ENCODE measurements at places on chromosomes 12 and 14. TPM values are rescaled to one million over a fixed set of nuclear protein-coding genes. Genes with fewer than 3 reads are reported as not detected.

- H3K27ac ChIP-seq = no peak overlapping the region
- no peaks in the 10 kb centered on the region for H3K4me1 ChIP-seq
- DNase-seq = no peak
- H3K4me3 ChIP-seq = no peak overlapping the region
- no peaks in the 10 kb centered on the region for H3K36me3 ChIP-seq
- peaks cover 10% of the 10 kb centered on the region for H3K27me3 ChIP-seq
These were observed 3.5 kb upstream of the UTP20 start for GRCh38 chr12:101276433-101276832.

- no peak overlapping the region for H3K27ac ChIP-seq
- no peak for DNase-seq
- H3K36me3 ChIP-seq = peaks cover 13% of the 10 kb centered on the region
These were observed 45.5 kb downstream of the TMTC3 start for GRCh38 chr12:88187571-88187970.

DNA sequence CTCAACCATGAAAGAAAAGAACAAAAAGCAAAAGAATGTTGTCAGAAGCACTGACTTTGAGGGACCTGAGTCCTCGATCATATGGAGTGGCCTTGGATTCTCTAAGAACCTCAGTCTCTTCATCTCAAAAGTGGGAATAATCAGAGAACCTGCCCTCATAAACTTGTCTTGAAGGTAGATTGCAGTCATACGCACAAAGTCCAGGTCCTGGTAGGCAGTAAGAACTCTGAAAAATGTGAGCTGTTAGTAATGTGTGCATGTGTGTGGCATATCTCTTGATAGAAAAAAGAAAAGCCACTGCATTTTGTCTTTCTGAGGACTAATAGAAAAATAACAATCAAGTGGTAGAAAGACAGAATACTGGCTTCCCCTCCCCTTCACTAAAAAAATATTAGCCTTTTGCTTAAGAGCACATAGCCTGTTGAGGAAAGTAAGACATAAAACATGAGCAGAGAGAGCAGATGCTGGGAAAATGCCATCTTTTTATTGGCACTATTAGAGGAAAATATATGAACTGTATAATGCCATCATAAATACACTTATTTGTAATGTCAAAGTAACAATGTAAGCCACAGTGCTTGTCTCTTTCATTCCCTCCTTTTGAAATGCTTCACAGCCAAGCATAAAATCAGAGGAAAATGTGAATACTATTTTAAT is 205.1 kb upstream of the TBX3 start:
- H3K27me3 ChIP-seq = no peaks in the 10 kb centered on the region
- H3K4me3 ChIP-seq = no peak overlapping the region
- H3K27ac ChIP-seq = no peak overlapping the region

GRCh38 chr14:76772300-76773187 is 11.3 kb downstream of the VASH1 start:
- peaks cover 69% of the 10 kb centered on the region for H3K36me3 ChIP-seq
- peak overlapping the region; percentile 76 for H3K27ac ChIP-seq
- H3K27me3 ChIP-seq = no peaks in the 10 kb centered on the region
- DNase-seq = peak; percentile 75

DNA sequence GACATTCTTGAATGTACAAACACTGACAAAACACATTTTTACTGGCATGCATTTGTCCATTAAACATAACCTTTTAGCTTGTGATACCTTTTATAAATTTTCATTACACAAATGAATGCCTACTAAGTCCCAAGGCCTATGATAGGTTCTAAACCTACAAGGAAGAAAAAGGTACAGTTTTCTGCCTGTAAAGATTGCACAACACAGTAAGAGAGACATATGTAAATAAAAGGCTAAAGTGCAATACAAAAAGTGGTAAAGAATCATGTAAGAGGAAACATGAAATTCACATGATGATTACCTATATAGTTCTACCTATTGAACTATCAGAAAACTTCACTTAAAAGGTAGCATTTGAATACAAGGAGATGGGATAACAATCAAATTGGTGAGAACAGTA is 14.6 kb upstream of the ARID4A start:
- no peak for DNase-seq
- no peak overlapping the region for H3K4me3 ChIP-seq
- H3K4me1 ChIP-seq = peaks cover 2% of the 10 kb centered on the region
- no peaks in the 10 kb centered on the region for H3K27me3 ChIP-seq

DNA sequence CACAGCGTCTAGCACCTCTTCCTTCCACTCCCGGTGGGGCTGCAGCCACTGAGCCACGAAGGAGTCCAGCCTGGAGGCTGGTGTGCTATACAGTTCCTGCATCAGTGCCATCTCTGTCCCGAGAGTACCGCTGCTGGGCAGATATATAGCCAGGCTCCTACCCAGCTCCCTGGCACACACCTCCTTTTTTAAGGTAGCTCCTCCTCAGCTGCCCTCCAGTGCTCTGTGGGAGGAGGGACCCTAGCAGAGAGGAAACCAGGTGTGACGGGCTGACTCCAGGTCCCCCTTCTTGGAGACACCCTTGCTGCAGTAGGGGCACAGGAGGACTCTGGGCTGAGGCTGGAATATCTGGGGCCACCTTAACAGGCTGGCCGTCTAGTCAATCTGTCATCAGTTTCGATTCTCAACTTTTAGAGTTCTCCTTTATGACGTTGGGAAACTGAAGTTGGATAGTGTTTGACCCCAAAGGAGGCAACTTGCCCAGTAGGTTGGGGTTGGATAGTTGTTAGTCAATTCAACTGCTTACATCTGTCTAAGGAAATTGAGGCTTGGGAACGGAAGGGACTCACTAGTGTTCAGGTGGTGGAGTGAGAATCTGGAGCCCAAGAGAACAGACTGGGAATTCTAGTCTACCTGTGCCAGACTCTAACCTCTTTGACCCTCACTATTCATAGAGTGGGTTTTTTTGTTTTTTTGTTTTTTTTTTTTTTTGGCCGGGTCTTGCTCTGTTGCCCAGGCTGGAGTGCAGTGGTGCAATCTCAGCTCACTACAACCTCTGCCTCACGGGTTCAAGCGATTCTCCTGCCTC is at the start of gene OASL:
Gene OASL (minus strand): TSS at position 386 of the 808 bp plus-strand sequence. CDS start 275 bp downstream, at position 111.
- peak within 1 kb of the TSS; percentile 21 for H3K27ac ChIP-seq
- DNase-seq = peak; percentile 49
- peaks cover 8% of the 10 kb centered on the region for H3K27me3 ChIP-seq

DNA sequence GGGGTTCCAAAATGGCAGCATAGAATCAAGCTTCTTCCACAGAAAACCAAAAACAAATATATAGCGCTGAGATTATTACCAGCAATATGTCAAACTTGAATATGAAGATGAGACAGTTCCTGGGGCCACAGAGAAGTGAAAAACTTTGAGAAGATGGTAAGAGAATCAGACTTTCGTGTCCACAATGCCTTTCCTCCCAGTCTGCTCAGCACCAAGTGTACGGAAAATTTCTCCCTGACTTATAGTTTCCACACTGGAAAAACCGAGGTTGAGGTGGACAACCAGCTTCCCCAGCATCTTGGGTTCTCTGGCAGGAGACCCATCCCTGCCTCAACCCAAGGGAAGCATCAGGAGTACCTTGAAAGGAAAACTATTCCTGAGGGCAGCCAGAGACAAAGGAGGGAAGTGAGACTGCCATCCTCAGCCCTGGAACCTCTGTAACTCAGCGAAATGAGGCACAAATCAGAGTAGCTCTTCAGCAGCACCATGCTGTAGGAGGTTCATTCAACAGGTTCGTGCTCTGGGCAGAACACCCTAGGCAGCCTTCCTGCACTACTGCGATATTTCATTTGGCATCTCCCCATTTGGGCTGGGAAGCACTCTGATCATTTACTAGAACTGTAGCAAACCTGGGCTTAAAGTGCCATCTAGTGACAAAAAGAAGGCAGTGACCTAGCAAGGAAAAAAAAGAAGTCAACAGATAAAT is 52.4 kb upstream of the CAPRIN2 start:
- no peak overlapping the region for H3K4me3 ChIP-seq
- H3K4me1 ChIP-seq = no peaks in the 10 kb centered on the region
- H3K36me3 ChIP-seq = no peaks in the 10 kb centered on the region
- H3K27ac ChIP-seq = no peak overlapping the region
- H3K27me3 ChIP-seq = no peaks in the 10 kb centered on the region
- peak; percentile 58 for DNase-seq

DNA sequence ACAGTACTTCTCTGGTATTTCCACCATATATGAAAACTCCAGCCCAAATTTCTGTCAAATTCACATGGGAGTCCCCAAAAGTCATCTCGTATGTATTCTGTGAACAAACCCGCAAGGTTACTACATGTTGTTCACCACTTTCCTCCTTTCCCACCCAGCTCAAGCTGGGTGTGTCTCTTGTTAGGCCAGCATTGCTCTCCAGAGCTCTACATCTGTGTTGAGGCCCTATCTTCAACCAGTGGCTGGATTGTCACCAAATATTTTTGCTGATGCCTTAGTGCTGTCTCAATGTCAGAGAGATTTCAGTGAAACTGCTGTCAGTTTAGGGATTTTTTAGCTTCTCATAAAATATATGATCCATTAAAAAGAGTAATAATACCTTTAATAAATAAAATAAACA is 230.9 kb downstream of the BTG1 start:
- H3K27ac ChIP-seq = no peak overlapping the region
- no peak overlapping the region for H3K4me3 ChIP-seq
- no peaks in the 10 kb centered on the region for H3K4me1 ChIP-seq
- DNase-seq = peak; percentile 36

- peaks cover 4% of the 10 kb centered on the region for H3K4me1 ChIP-seq
- no peak for DNase-seq
- H3K27ac ChIP-seq = no peak overlapping the region
- peaks cover 18% of the 10 kb centered on the region for H3K27me3 ChIP-seq
- H3K36me3 ChIP-seq = peaks cover 46% of the 10 kb centered on the region
These were observed 15.5 kb downstream of the MMAB start for GRCh38 chr12:109557805-109558204.

DNA sequence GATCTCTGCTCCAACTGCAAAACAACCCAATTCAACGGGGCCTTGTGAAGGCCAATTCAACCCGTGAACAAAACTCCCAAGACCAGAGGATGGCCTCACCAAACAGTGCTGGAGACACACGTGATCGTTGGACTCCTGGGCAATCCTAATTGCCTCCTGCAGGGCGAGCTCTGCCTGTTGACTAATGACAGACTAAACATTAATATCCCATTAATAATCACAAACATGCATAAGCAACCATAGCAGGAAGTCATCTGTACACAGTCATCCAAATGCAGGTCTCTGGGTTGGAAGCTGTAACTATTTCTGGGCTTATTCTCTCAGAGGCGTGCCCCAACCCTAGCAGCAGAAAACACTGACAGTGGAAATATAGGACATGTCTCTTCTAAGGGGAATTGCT is 21.0 kb downstream of the ANAPC5 start:
- H3K27me3 ChIP-seq = no peaks in the 10 kb centered on the region
- no peak overlapping the region for H3K4me3 ChIP-seq
- H3K36me3 ChIP-seq = peaks cover 76% of the 10 kb centered on the region
- DNase-seq = no peak

DNA sequence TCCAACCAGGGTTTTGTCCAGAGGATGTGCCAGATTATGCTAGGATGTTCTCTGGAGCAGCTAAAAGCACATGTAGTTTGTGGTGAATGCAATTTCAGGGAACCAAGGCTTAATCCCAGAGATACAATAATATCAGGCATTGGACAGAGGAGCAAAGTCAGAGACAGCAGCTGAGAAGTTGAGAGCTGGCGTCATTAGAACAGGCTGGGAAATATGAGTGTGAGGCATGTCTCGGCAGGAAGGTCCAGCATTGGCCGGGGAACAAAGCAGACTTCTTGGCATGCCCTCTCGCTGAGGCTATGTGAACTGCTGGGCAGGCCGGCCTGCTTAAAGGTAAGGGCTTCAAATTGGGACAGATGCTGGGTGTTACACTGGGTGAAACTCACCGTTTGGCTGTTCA is 125.4 kb downstream of the CAND1 start:
- peaks cover 14% of the 10 kb centered on the region for H3K4me1 ChIP-seq
- H3K27me3 ChIP-seq = no peaks in the 10 kb centered on the region
- peak overlapping the region; percentile 71 for H3K27ac ChIP-seq
- no peaks in the 10 kb centered on the region for H3K36me3 ChIP-seq
- no peak overlapping the region for H3K4me3 ChIP-seq

GRCh38 chr12:67326637-67327036 is 57.5 kb downstream of the CAND1 start:
- no peak overlapping the region for H3K27ac ChIP-seq
- no peak overlapping the region for H3K4me3 ChIP-seq
- H3K36me3 ChIP-seq = peaks cover 4% of the 10 kb centered on the region

- H3K27ac ChIP-seq = no peak overlapping the region
- H3K4me3 ChIP-seq = no peak overlapping the region
- no peaks in the 10 kb centered on the region for H3K36me3 ChIP-seq
- no peaks in the 10 kb centered on the region for H3K4me1 ChIP-seq
- no peaks in the 10 kb centered on the region for H3K27me3 ChIP-seq
These were observed 234.5 kb upstream of the SSTR1 start for GRCh38 chr14:37972941-37973887.

DNA sequence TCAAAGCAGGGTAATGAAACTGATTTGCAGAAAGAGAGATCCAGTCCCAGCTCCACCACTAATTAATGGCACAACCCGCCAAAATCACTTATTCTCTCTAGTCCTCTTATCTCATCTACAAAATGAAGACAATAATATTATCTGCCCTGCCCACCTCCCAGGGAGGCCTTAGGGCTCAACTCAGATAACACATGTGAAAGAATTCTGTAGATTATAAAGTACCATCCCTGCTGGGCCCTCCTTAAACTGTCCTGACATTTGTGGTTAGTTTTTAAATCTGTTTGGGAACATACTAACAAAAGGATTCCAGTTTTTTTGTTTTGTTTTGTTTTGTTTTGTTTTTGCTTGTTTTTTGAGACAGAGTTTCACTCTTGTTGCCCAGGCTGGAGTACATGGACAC is 7.3 kb downstream of the POMT2 start:
- peaks cover 46% of the 10 kb centered on the region for H3K4me1 ChIP-seq
- H3K27ac ChIP-seq = peak overlapping the region; percentile 29
- DNase-seq = no peak
- H3K27me3 ChIP-seq = no peaks in the 10 kb centered on the region

LRCOL1 gene
- total RNA-seq = 0.13 TPM

PIANP gene
- 0.49 TPM for total RNA-seq

ING4 gene
- total RNA-seq = 59.5 TPM

SLC41A2 gene
- 13.4 TPM for total RNA-seq

CCDC197 gene
- 0.04 TPM for total RNA-seq

RIMBP2 gene
- 2.0 TPM for total RNA-seq

KRT77 gene
- not detected for total RNA-seq

PAX9 gene
- 0.13 TPM for total RNA-seq

TGM1 gene
- total RNA-seq = 0.71 TPM

PPM1H gene
- total RNA-seq = 3.3 TPM

ARMH4 gene
- 11.3 TPM for total RNA-seq

MYO1H gene
- not detected for total RNA-seq

Measured in muscle of leg (tissue), 16 donors.